ENCODE measurements at places on chromosomes 2 and 18.

GRCh38 chr2:88283886-88284592, 113.9 kb downstream of the THNSL2 start:
- DNase-seq, result no peak

- DNase-seq, result no peak
Observed at GRCh38 chr18:49970319-49970718, 157.0 kb upstream of the ACAA2 start.

DNA sequence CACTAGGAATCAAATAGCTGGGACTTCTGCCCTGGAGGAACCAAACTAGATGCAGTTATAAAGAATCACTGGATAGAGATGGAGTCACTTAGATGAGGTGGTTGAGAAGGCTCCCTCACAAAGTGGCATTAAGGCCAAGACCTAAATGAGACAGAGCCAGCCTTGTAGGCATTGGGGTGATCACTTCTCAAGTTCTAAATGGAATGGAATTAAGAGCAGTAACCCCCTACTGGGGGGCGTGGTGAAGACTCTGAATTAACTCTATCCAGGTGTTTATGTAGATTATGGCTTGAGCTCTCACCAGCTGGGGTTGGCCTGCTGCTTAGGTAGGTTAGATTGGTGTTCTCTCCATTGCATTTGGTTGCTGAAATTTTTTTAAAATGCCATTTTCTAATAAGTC, 71.3 kb downstream of the TTC27 start:
- no peak for DNase-seq

DNA sequence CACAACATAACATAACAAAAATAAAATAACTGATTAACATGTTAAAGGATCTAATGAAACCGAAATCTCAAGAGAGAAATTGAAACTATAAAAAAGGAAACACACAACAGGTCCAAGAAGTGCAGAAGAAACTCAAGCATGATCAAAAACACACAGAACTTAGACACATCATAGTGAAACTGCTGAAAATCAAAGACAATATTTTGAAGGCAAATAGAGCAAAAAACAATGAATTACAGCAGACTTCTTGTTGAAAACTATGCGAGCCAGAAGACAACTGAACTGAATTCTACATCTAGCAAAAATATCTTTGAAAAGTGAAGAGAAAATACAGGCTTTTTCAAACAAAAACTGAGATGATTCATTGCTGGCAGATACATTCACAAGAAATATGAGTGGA, 61.3 kb downstream of the UGP2 start:
- no peak for DNase-seq

GRCh38 chr2:11019614-11020013, 107.9 kb downstream of the KCNF1 start:
- DNase-seq, result no peak
